ENCODE measurements at places on chromosomes 3 and 15.

GRCh38 chr3:152121270-152121636 is 147.5 kb upstream of the MBNL1 start:
- no peak for DNase-seq

DNA sequence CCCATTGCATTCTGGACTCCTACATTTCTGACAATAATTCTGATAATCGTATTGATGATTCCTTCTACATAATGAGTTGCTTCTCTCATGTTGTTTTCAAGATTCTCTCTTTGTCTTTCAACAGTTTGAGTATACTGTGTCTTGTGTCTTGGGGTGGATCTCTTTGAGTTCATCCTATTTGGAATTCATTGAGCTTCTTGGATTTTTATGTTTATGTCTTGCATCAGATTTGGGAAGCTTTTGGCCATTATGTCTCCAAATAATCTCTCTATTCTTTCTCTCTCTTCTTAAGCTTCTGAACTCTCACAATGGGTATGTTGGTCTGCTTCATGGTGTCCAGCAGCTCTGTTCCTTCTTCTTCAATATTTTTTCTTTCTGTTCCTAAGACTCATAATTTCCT is 592.2 kb downstream of the FHIT start:
- no peak for DNase-seq

DNA sequence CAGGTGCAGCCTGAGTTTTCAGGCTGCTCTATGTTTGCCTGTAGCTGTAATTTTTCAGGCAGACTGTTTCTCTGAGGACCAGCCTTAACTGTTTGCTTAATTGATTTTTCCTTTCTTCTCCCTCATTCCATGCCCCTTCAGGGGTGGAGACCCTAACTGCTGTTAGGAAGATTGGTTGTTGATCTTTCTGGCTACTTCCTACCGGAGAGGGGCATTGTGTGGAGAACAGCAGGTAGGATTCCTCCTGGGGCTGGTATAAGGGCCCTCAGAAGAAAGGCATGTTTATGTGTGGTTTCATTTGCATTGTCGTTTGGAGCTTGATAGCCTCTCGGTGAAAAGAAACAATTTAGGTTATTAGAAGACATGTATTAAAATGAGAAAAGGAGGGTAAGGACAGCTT is 56.9 kb upstream of the GOLGA6L2 start:
- DNase-seq, result peak; percentile 64

DNA sequence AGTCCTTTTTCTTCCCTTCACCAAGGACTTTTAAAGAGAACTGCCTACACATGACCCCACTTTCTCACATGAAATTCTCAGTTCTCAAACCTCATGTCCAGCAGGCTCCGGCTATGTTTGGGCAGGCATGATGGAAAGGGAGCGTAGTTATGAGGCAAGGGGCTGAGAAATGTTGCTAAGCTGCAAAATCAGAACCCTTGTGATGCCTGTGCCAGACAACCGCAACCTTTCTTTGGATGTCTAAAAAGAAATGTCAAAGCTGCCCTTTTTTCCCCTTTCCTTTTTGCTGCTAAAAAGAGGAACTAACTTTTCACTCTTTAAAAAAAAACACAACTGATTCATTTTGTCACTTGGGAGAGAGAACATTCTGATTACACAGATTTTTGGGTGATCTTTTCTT is 19.2 kb downstream of the GNB4 start:
- DNase-seq, result no peak

- DNase-seq, result no peak
Observed at GRCh38 chr15:82624008-82624407, 23.2 kb downstream of the CPEB1 start.

GRCh38 chr3:123085293-123085931 is 18.6 kb downstream of the PDIA5 start:
- no peak for DNase-seq

GRCh38 chr3:34132069-34132692 is 333.8 kb downstream of the PDCD6IP start:
- no peak for DNase-seq

GRCh38 chr3:186640473-186640818 is 247 bp downstream of the FETUB start:
- peak; percentile 16 for DNase-seq

DNA sequence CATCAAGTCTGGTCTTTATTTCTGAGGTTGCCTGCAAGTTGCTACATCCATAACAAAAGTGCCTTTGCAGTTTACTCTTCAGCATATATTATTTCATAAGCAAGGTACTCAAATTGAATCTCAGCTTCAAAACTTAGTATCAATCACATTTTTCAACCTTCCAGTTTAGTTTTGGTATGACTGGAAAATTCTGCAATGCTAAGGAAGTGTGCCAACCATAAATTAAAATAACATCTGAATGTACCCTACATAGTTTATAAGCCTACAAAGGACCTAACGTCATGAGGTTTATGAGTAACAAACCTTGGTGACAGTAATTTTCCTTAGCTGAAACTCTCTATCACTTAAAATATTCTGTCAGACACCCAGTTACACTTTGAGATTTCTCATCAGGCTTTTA is 62.8 kb downstream of the THBS1 start:
- no peak for DNase-seq

DNA sequence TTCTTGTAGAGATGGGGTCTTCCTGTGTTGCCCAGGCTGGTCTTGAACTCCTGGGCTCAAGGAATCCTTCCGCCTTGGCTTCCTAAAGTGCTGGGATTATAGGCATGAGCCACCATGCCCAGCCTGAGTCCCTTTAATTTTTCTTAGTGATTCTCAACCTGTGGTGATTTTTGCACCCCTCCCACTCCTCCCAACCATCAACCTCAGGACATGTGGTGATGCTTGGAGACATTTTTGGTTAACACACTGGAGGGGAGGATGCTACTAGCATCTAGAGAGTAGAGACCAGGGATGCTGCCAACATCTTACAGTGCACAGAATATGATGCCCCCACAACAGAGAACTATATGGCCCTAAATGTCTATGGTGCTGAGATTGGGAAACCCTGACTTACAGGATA is 83.0 kb upstream of the LMOD3 start:
- no peak for DNase-seq

DNA sequence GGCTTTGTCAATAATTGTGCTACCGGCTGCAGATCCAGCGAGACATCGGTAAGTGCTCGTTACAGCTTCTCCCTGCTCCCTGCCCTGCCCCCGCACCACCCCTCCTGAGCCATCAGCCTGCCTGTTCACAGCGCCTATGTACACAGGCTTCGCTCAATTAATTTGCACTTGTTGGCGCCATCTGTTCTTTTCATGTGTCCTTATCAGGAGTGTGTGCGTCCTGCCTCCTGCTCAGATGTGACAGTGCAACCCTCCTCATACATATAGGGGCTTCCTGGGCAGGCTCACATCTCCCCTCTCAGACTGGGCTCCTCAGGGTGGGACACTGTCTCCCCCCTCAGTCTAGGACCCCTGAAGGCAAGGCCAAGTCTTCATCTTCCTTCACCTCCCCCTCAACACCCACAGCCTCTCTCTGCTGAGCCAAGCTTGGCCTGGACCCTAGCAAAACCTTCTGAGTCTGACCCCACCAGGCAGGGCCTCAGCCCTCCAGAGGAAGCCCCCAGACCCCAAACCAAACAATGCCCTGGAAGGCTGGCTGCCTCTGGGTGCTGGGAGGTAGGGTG is 54.9 kb downstream of the CYP11A1 start:
- peak; percentile 93 for DNase-seq

DNA sequence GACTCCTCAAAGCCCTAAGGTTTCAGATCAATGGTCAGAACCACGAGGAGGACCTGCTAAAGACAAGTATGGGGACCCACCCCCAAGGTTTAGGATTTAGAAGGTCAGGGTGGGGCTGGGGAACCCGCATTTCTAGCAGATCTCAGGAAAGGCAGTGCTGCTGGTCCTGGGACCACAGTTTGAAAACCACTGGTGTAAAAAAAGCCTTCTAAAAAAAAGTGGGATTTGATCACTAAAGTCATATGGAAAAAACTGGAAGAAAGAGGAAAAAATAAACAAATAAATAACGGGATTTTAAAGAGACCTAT is 832 bp downstream of the SLC41A3 start:
- no peak for DNase-seq

DNA sequence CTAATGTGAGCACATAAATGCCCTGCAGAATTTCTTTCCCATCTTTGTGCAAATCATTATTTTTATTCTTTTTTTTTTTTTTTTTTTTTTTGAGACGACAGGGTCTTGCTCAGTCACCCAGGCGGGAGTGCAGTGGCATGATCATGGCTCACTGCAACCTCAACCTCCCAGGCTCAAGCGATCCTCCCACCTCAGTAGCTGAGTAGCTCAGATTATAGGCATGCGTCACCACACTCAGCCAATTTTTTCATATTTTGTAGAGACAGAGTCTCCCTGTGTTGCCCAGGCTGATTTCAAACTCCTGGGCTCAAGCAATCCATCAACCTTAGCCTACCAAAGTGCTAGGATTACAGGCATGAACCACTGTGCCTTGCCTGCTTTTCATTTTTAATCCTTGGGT is 22.9 kb downstream of the DAG1 start:
- DNase-seq, result no peak

- no peak for DNase-seq
Observed at GRCh38 chr3:33989229-33989628, 190.8 kb downstream of the PDCD6IP start.

DNA sequence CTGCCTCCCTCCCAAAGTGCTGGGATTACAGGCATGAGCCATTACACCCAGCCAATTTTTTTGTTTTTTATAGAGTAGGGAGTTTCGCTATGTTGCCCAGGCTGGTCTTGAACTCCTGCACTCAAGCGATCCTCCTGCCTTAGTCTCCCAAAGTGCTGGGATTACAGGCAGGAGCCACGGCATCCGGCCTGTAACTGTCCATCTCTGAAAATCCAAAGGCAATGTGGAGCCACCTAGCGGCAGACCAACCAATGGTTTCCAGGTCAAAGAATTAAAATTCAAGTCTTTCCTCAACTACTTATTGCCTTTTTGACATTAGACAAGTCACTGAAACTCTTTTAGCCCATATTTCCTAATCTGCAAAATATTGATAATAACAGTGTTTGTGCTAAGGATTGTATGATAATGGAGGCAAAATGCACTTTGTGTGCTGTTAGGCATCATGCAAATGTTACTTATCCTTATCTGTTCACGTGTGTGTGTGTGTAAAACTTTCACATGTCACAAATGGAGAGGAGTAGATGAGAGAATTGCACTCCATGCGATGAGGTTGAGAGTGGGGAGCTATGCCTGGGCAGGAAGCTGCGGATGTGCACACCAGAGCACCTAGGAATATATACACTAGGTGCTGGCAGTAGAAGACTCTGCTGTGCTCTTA is 48.7 kb downstream of the COL8A1 start:
- DNase-seq, result no peak

- no peak for DNase-seq
Observed at GRCh38 chr15:38685686-38686339, 121.2 kb upstream of the RASGRP1 start.

- DNase-seq, result no peak
Observed at GRCh38 chr15:42182961-42183360, 25.1 kb downstream of the VPS39 start.

GRCh38 chr3:127265581-127265981 is 22.3 kb downstream of the PRR20G start:
- DNase-seq, result no peak

- no peak for DNase-seq
Observed at GRCh38 chr3:53144862-53145712, 14.9 kb upstream of the RFT1 start.

DNA sequence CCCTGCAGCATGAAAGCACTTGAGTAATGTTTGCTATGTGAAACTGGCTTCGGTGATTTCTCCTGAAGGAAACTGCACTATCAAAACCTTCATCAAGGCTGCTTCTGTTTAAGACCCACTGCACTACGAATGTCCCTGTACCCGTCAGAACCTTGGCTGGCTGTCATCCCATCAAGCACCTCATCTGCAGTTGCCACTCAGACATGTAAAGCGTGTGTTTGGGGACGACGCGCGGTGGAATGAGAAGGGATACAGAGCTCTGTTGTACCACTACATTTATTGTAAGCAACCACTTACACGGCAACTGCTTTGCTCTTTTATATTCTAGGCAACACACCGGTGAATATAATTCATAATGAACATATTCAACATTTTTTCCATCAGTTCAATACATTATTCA is 147.6 kb downstream of the TIGIT start:
- no peak for DNase-seq

DNA sequence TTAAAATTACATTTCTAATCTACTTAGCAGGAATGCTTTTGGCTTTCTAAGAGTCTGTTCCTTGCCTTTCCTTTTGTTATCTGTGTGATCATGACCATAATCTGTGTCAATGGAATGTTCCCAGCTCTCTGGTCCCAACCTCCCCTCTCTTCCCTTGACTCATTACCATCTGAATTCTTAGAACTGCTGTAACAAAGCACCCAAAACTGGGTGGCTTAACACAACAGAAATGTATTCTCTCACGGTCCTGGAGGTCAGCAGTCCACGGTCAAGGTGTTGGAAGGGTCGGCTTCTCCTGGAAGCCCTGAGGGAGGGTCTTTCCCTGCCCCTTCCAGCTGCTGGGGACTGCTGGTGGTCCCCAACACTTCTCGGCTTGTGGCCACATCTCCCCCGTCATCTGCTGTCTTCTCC is 81.1 kb downstream of the LRRK1 start:
- DNase-seq, result no peak

DNA sequence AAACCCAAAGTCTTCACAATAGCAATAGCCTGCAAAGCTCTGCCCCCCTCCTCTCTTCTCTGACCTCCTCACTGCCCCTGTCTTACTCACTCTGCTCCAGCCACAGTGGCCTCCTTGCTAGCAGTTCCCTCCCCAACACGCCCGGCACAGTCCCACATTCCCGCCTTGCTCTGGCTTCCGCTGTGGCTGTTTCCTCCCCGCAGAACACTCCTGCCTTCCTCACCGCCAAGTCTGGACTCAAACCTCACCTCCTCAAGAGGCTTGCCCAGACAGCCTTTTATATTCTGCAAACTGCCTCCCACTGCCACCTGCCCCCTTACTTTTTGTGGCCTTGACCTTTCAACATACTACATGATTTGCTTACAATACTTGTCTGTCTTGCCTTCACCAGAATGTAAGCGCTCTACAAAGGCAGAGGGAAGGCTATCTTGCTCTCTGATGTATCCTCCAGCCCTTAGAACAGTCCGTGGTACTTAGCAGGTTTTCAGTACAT is 406 bp upstream of the MPI start:
- DNase-seq, result no peak

GRCh38 chr3:20450611-20451010 is 264.6 kb upstream of the SGO1 start:
- no peak for DNase-seq

- DNase-seq, result no peak
Observed at GRCh38 chr3:55144015-55144673, 216.3 kb upstream of the LRTM1 start.

- no peak for DNase-seq
Observed at GRCh38 chr3:94935738-94936580, 873.1 kb downstream of the NSUN3 start.

DNA sequence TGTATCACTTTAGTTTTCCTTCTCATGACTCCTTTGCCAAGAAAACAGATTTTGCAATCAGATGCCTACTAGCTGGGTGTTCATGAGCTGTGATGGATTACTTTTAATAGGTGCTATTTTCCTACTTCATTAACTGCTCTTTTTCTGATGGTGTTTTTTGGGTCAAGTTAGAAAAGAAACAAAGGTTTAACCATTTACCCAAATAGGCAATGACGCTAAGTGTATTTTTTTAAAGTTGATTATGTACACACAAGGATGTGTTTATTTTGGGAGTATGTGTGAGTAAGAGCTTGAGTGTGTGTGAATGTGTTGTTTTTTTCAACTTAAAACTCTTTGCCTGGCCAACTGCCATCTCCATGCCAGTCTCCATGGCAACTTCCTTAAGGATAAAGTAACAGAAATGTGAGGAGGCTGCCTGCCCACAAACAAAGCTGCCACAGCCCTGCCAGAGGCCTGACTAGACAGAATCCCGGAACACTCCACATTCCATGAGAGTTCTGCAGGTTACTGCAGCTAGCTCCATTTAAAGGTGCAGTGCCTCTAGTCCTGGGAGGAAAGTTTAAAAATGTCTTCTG is 215.6 kb upstream of the RBMS3 start:
- peak; percentile 78 for DNase-seq
